ENCODE measurements at places on chromosomes 12 and 14.
A peak's percentile ranks its signal among the peaks of the same experiment; 100 is the strongest.

GRCh38 chr12:127606476-127607015 lies 660.4 kb upstream of the TMEM132C start:
- no peak for DNase-seq

GRCh38 chr12:52434081-52434733 lies at the start of gene KRT75:
TSS of gene KRT75 (minus strand) at chr12:52434371. CDS start at chr12:52434304, 67 bp downstream.
- DNase-seq, result no peak

GRCh38 chr14:93017898-93018297 lies 94.9 kb downstream of the CHGA start:
- no peak for DNase-seq

- DNase-seq, result no peak
Observed at GRCh38 chr12:2355604-2356003, 302.8 kb downstream of the CACNA1C start.

DNA sequence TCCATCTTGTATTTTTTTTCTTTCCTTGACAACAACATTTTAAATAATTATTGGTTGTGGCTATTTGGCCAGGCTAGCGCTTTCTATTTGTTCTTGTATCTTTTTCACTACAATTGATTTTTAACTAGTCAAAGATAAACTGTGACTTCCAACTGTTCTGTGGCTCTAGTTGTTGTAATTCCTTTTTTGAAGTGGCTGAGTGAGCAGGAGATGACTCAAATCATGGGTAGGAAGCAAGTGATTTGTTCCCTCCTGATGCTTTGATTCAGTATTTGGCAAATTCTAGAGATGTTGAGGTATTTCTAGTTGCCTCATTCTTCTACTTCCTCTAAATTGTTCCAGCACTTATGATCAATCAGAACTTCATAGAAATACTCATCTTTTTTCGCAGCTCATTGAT lies 633.5 kb downstream of the RERGL start:
- DNase-seq, result no peak

DNA sequence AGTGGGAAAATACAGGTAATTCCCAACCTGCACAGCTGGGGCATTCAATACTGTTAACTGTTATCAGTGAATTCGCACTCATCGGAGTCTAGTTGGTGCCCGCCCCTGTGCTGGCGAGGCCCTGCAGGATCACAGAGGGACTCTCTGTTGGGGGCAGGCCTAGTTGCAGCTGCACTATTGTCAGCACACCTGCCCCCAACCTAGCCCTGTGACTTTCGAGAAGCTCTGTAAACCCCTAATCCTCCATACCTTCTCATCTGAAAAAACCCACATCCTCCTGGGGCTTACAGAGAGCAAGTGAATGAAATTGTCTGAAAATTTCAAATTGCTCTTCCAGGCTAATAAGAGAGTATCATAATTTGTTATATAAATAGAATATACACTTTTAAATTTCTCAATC lies 132.2 kb upstream of the NUDT4 start:
- DNase-seq, result no peak

DNA sequence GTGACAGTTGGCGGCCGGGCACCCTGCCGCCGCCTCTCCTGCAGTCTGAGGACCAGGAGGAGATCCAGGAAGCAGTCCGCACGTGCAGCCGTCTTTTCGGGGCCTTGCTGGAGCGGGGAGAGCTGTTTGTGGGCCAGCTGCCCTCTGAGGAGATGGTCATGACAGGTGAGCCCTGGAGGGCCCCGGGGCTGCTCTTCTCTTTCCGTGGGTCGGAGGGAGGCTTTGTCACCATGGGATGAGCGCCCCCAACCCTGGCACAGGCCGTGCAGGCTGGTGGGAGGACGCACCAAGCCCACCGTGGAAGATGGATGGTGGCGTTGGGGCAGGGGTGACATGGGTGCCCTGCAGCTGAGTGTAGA lies 532 bp downstream of the NOC4L start:
- no peak for DNase-seq

GRCh38 chr14:99792551-99793212 lies 531 bp upstream of the EML1 start:
- DNase-seq, result no peak

- peak; percentile 88 for DNase-seq
Observed at GRCh38 chr12:104643093-104643818, 186.5 kb downstream of the CHST11 start.

DNA sequence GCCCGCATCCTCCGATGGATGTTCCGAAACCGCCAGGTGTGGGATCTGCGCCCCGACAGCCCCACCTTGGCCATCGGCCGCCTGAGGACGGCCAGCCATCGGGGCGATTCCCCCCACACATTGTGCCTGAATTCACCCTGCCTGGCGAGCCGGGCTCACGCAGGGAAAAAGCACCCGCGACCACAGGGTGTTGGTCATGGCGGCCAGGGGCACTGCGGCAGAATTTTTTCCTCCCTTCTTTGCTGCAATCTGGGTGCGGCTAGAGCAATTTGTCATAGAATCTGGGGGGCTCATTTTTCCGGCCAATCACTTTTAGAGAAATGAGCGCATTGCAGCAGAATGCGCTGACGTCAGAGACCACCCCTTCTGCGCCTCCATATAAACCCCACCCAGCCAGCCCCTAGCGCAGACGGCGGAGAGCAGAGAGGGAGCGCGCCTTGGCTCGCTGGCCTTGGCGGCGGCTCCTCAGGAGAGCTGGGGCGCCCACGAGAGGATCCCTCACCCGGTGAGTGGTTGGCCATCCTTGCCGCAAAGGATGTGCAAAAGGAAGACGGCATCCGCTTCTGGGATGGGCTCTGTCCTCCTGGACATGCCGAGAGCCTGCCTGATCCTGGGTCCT lies at the start of gene MEG3:
MEG3 (plus strand) TSS at position 406 of the 619 bp plus-strand sequence.
- no peak for DNase-seq

DNA sequence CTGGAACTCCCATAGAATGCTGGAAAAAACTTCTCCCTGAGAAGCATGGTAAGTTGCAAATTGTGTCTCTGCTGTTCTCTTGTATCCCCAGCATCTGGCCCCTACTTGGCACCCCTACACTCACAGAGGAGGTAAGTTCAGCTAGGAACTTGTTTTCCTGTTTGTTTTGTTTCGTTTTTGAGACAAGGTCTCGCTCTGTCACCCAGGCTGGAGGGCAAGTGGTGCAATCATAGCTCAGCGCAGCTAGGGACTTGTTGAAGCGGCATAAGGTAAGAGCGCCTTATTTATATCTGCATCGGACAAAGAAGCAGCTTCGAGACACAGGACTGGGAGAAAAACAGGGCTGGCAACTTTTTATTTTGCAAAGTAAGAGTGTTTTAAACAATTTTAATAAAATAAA lies 18.5 kb upstream of the ANO2 start:
- DNase-seq, result no peak

GRCh38 chr14:98368916-98369315 lies 903.1 kb downstream of the BCL11B start:
- DNase-seq, result no peak

- no peak for DNase-seq
Observed at GRCh38 chr12:1351926-1352325, 242.5 kb downstream of the FBXL14 start.

GRCh38 chr14:44830371-44830770 lies 131.4 kb downstream of the KLHL28 start:
- DNase-seq, result no peak

DNA sequence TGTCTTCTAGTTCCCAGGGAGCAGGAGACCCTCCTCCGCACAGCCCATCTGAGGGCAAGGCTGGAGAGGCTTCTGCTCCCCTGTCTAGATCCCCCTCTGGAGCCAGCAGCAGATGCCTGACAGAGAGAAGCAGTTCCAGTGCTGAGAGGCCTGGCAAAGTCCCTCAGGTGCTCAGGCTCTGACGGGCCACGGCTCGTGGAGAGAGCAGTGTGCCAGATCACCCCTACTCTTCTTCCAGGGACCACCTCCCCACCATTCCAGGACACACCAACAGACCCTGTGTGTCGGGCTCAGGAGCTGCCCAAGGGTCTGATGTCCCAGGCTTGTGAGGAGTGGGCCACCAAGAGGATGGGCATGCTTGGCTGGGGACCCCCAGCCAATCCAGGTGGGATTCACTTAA lies 22.5 kb upstream of the C14orf180 start:
- DNase-seq, result no peak

GRCh38 chr14:89543425-89543790 lies 126.4 kb upstream of the FOXN3 start:
- DNase-seq, result no peak

DNA sequence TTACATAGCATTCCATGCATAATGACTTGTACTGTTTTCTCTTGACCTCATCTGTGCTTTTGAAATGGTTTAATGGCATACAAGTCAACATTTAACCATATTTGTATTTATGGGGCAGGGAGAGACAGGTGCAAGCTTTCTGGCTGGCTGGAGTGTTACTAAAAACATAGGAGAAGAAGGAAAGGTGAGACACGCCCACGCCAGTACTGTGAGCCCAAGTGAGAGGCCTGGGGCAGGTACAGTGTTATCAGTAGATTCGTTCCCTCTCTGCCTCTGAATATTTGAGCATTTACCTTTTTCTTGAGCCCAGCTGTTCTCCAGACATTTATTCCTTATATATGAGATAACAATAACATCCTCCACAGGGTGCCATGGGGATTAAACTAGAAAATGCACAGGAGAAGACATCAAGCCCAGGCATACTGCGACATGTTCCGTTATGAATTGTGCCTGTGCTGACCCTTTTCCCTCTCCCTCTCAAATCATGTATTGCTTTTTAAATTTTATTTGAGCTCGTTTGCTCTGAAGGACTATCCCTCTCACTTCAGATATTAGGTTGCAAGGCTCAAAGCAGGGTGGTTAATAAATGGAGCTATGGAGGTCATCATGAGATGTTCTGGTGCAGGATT lies 34.6 kb upstream of the TUBA1C start:
- no peak for DNase-seq

DNA sequence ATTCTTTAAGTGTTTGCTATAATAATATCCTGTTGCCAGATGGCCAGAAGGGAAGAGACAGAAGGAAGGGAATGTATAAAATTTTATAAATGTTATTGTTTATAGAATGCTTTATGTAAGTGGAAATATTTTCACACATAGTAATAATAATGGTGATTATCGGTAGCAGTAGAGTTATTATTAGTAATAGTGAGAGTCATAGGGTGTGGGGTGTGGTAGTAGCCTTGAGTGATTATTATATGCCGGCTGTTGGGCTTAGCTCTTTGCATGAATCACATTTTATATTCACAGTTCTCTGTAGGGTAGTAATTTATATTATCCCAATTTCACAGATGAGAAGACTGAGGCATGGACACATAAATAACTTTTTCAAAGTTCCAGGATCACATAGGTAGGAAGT lies 391.4 kb downstream of the C12orf75 start:
- DNase-seq, result no peak

- DNase-seq, result no peak
Observed at GRCh38 chr12:53960187-53961024, 5.7 kb downstream of the HOXC12 start.

DNA sequence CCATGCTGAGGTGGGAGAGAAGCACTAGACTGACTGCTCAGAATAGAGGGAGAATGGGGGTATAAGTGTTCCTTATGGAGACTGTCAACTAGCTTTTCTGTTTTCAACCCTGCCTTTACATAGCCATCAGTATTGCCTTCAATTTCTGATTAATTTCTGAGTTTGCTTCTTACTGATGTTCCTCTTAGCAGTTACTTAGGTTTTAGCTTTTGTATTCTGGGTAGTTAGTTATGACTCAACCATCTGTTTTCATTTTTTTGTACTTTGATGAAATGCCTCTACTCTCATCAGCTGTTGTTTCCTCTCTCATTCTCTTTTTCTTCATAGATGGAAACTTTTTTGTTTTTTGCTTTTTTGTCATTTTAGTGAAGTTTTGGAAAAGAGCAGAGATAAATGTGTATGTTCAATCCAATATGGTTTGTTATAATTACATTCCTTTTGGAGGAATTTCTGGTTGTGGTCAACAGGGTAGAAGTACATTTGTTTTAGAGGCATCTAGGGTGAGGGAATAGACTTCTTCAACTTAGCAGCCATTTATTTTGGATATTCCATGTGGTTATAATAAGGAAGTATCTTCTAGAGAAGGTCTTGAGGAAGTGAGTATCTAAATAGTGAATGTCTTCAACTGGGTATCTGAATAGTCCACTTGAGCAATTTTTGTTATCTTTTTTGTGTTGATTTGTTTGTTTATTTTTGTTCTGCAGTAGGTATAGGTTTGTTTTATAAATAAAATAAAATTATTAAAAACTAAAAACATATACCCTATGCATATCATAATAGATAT lies 29.6 kb downstream of the PMCH start:
- DNase-seq, result peak; percentile 38

DNA sequence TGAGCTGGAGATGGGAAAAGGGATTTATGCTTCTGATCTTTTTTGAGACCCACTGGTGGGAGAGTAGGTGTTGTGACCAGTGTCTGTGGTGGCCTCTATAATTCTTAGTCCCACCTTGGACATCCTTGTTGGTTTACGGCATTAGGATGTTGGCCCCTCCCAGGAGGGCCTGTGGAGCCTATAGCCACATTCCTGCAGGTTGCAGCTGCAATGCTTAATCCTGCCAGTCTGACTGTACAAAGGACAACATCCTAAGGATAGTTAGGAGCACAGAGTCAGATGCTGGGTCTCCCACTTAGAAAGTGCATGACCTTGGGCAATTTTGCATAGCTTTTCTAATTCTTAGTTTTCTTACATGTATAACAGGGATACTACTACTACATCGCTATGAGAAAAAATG lies 150.9 kb upstream of the SLC38A2 start:
- DNase-seq, result no peak

GRCh38 chr14:96191841-96192462 lies 12.7 kb upstream of the BDKRB2 start:
- no peak for DNase-seq

GRCh38 chr12:23564451-23565152 lies 384.9 kb downstream of the SOX5 start:
- DNase-seq, result no peak

DNA sequence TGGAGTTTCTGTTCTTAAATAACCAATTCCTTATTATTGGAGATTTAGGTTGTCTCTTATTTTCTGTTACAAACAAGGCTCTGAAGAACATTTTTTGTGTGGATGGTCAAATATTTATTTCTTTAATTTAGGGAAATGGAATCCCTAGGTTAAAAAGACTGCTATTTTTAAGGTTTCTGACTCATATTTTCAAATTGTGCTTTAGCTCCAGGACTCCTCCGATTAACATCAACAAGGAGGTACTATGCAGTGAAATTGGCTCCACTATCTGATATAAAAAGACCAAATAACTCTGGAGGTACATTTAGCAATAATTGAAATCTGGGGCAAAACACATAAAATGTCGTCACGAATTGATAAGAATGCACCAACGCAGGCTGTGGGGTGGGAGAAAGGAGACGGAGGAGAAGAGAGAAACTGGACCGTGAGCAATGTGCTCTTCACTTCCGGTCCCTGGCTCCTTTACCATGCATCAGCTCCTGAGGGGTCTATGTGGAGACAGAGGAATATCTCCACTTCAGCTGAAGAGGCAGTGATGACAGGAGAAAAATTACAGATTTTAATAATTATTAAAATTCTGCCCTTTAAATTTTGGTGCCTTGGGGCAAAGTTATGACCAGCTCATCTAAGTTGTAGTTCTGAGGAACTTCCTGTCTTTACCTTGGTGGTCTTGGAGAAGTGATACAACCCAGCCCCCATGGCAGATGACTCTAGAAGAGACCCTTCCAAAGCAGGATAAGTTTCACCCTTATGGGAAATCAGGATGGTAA lies 90.2 kb upstream of the BTG1 start:
- no peak for DNase-seq
